ENCODE measurements at places on chromosomes 7 and 10.

GRCh38 chr10:127374901-127375300 lies 174.2 kb upstream of the NPS start:
- no peak for DNase-seq

GRCh38 chr7:47355684-47356083 lies 226.2 kb downstream of the TNS3 start:
- no peak for DNase-seq

DNA sequence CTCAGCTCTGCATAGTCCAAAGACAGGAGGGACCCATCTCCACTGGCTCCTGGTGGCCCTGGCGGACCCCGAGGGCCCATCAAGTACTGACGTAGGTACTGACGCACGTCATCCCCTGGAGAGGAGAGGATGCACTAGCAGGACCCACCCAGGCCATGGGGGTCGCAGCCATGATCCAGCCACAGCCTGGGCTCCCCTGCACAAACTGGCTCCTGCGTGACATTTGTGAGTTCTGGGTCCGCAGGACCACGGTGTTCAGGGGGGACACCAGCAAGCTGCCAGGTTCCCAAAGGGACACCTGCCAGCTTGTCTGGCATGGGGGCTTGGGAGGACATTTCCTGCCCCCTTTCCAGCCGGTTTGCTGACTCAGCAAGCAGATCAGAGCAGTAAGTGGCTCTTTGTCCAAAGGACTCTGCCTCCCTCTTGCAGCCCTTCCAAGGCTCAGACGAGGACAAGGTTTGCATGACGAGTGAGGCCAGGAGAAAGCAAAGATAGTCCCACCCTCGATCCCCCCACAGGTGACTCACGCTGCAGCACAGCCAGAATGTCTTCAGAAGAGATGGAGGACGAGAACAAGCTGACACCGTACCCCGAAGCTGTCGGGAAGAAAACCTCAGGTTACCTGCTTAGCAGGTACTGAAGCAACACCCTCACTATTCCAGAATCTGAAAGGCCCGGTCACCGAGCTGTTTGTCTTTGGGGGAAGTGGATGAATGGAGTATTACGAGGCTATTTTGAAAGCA lies 49.0 kb downstream of the COL17A1 start:
- DNase-seq = no peak

DNA sequence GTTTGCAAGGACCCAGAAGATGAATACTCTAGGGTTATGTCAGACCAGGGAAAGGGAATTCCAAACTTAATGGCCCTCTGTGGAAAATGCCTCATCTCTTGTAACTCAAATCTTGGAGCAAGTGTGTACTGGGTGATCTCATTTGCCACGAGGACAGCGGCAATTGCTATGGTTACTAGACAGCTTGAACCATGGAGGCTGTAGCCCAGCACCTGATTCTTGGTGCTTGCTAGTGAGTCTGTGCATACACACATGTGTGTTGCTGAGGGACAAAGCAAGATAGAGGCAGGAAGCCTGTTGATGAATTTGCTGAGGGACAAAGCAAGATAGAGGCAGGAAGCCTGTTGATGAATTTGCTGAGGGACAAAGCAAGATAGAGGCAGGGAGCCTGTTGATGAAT lies 58.6 kb upstream of the FEZF1 start:
- no peak for DNase-seq

GRCh38 chr10:10014846-10015245 lies 1002.8 kb upstream of the CELF2 start:
- DNase-seq = no peak

DNA sequence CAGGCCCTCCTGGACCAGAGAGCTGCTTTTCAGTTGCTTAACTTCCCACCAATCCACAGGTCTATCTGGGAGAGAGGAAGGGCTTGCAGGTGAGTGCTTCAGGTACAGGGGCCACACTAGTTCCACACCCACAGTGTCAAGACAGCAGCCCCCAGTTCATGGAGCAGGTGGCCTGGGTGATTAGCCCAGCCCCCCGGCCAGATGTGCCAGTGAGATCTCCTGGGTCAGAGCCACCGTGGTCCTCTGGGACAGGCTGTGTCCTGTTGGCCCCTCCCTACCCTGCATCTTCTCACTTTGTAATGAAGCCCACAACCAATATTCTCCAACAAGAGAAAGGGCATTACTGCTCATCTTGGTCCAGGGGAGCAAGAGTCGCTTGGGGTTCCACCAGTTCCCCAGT lies 30.6 kb downstream of the DRGX start:
- DNase-seq = no peak

- no peak for DNase-seq
These were observed 23.7 kb upstream of the TIAL1 start for GRCh38 chr10:119620241-119621077.

GRCh38 chr7:85186083-85186520 lies 754 bp downstream of the SEMA3D start:
- no peak for DNase-seq

GRCh38 chr7:3917436-3917835 lies 616.4 kb downstream of the SDK1 start:
- no peak for DNase-seq

- DNase-seq = no peak
These were observed 299.8 kb downstream of the HGF start for GRCh38 chr7:81469869-81470723.

GRCh38 chr10:47283101-47283630 lies 16.8 kb upstream of the GDF10 start:
- no peak for DNase-seq

DNA sequence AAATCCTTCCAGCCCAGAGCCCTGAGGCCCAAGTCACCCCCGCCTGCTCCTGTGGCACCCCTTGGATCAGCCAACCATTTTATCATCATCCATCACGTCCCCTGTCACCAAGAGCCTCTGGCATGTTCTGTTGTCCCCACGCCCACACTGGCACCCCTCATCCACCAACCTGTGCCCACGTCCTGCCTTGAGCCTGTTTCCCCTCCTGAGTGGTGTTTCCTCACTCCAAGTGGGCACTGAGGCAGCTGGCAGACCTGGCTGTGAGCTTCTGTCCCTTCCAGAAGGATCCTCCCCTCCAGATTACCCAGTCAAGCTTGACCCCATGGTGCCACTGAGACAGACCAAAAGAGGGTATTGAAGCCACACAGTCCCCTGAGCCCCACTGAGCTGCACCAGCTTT lies 71.4 kb upstream of the ANTXRL start:
- no peak for DNase-seq

DNA sequence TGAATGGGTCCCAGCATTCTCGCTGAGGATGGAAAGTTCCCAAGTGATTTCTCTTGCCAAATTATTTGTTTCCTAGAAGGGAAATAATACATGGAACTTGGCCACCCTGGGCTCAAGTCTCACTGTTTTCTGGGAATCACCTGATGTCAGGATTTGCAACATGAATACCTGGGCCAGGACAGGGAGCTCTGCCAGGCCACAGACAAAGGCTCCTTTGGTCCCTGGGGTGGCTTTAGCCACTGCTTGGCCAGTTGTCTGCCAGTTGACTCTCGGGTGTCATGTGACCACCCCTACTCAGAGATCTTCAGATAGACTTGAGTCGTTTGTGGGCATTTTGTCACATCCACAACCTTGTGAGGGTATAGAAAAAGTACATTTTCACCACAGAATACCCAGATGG lies 258.0 kb upstream of the HABP2 start:
- no peak for DNase-seq

GRCh38 chr10:89516149-89516832 lies 19.1 kb downstream of the SLC16A12 start:
- no peak for DNase-seq

- DNase-seq = no peak
These were observed 62.8 kb upstream of the FAM20C start for GRCh38 chr7:129366-130221.

GRCh38 chr10:79285315-79286197 lies 61.7 kb upstream of the PPIF start:
- no peak for DNase-seq

DNA sequence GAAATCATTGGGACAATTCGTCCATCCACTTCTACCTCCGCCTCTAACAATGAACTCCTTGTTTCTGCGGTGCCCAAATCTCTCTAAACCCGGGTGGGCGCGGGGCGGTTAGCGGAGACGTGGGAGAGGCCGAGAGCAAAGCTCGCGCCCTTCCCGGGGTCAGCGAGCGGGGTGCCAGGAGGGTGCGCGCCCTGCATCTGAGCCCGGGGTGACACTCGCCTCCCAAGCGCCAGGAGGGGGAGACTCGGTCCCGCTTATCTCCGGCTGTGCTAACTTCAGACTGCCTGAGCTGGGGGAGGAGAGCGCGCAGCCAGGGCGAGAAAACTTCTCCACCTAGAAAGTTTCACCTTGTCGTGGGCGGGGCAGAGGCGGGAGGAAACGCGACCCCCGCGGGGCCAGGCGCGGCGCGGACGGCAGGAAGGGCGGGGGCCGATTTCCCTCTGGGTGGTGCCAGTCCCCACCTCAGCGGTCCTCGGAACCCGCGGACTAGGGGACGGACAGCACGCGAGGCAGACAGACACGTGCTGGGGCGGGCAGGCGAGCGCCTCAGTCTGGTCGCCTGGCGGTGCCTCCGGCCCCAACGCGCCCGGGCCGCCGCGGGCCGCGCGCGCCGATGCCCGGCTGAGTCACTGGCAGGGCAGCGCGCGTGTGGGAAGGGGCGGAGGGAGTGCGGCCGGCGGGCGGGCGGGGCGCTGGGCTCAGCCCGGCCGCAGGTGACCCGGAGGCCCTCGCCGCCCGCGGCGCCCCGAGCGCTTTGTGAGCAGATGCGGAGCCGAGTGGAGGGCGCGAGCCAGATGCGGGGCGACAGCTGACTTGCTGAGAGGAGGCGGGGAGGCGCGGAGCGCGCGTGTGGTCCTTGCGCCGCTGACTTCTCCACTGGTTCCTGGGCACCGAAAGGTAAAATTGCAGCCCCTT lies at the start of gene MET:
Gene MET, plus strand, starts transcription at position 516 of the 915 bp plus-strand sequence. CDS start 26,889 bp downstream, outside the sequence.
- peak; percentile 3 for DNase-seq

GRCh38 chr10:89095701-89096391 lies 105.2 kb downstream of the FAS start:
- DNase-seq = no peak

DNA sequence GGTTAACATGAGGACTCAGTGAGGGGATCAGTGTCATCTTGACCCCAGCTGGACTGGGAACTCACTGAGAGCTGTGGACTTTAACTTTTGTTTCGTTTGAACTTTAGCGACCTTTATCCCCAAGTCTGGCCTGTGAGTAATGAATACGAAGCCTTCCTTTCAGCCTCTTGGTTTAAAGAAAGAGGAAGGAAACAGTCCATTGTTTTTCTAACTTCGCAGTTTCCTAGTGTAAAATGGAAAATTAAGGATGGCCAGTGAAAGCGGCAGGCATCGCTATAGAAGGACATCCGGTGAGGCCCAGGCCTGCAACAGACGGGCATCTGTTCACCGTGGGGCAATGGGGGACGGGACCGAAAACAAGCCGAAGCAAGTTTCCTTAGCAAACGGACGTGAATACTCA lies 44.1 kb upstream of the ADO start:
- no peak for DNase-seq

DNA sequence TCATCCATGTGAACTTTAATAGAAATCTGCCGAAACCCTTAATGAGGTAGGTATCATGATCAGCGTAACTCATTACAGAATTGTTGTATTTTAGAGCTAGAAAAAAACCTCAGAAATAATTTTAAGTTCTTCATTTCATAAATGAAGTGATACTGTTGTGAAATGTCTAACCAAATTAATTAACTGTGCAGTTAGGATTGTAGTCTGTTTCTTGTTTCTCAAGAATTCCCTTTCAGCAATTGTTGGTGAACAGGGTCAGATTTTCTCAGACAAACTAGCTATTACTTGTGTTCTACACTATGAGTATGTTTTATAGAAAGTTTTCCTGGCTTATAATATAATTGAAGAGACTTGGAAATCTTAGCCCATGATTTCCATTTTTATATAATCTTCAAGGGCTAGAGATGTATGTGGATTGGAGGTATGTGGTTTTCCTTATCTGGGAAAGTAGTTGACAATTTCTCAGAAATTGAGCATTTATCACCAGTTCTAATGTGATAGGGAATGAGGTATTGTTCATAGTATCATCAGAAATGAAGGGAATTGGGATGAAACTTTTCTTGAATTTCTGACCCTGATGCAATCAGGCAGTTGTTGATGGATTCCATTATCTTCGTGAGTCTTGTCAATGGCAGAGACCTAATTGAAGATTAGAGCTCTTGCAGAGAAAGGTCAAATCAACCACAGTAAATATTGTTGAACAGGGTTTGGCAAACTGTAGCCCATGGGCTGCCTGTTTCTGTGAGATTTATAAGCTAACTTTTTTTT lies 55.0 kb downstream of the ST7 start:
- no peak for DNase-seq

DNA sequence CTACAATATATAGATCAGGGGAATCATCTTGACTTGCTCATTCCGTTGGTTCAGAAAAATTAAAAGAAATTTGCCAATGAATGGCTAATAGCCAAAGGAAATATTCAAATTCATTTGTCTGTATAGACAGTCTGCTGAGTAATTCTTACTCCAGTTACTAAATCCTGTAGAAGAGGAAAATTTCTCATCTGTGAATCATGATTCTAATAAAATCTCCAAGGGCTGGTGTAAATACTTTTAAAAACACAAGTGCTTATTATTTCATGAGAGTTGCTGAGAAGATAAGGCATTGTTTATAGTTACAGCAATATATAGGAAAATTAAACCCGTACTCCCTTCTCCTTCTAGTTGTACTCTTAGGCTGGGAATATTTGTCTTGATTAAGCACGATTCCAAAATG lies 53.0 kb downstream of the WNT2 start:
- DNase-seq = no peak

DNA sequence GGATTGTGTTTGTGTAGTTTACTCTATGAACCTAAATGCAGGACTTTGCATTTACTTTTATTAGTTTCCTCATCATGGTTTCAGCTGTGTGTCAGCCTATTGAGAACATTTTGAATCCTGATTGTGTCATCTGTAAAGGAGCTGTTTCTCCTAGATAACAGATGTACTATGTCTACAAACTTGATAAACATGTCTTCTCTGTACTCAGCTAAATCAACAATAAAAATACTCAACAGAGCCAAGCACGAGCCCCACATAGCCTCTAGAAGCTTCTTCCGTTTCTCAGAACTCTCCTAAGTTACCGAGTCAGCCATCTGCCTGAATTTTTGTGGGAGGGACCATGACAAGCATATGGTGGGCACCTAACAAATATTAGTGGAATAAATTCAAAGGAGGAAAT lies 234.7 kb downstream of the SKAP2 start:
- no peak for DNase-seq

- DNase-seq = no peak
These were observed 18.8 kb downstream of the AKR1B1 start for GRCh38 chr7:134440067-134440466.

DNA sequence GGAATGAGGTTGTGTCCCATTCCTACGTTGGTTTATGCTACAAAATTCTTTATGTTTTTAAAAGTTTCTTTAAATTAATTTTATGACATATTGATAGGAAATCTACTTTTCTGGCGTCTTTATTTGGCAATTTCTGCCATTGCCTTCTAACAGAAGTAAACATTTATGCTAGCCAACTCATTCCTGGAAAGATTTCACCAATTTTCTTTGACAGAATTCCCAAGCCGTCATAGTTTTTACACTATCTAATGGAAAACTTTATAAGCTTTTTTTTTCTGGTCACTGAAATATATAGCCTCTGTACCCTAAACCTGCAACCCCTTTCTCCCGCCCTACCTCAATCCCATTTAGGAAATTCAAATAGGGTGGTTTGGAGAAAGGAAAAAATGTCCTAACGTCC lies 6.1 kb upstream of the TCAF1 start:
- no peak for DNase-seq
